Forelimb muscle (tissue), 1 donor: ENCODE measurements at places on chromosomes 3 and 15.

- no peak for DNase-seq
Measured at GRCh38 chr3:172700256-172700655, 10.6 kb downstream of the NCEH1 start.

DNA sequence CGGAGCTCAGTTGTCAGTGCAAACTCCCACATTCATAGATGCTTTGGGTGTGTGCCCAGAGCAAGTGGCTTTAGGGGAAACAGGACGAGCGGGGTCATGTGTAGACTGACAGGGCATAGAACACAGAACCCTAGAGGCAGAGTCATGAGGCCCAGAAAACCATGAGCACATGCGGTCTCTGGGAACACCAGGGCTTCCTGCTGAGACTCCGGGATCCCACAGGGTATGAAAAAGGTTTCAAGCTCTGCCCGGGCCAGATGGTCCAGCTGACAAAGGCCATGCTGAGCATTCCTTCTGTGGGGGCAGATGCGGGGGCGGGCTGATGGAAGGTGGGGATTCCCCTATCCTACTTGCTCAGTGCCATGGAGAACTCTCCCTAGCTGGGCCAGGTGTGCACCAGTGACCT lies 44.8 kb downstream of the ROPN1B start:
- no peak for DNase-seq

- DNase-seq, result no peak
Measured at GRCh38 chr15:101637516-101637915, 14.7 kb downstream of the TM2D3 start.

DNA sequence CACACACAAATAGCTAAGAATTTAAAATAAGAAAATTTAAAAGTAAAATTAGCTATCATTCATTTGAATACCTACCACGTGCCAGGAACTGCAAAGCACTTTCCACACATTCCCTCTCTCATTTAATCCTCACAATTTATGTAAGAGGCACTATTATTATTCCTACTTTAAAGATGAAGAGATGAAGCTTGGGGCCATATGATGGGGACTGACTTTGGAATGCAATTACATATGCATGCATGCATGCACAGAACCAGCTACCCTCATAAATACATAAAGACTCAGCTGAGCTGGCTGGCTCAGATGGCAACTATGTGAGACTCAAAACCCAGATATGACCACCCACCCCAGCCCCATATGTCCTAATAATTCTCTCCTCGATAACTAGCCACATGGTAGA lies 31.7 kb upstream of the THUMPD3 start:
- no peak for DNase-seq

GRCh38 chr3:43503067-43503728 lies 118.6 kb downstream of the ANO10 start:
- DNase-seq, result peak; percentile 11

DNA sequence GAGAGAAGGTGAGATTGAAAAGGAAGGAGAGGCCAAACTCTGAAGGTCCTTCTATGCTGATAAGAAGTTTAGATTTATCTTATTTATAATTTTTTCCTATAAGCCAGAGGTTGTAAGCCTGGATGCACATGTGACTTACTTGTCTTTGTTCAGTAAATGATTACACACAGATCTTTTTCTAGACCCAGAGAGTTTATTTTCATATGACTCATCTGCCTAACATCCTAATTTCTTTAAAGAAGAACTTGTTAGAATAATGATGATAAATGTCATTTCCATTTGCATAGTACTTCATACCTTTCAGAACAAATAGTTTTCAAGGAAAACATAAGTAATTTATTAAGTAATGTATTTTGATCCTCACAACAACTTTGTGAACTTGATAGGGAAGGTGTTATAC lies 434.8 kb upstream of the DPH6 start:
- no peak for DNase-seq

- DNase-seq, result no peak
Measured at GRCh38 chr15:75126864-75127580, 74.7 kb upstream of the C15orf39 start.

DNA sequence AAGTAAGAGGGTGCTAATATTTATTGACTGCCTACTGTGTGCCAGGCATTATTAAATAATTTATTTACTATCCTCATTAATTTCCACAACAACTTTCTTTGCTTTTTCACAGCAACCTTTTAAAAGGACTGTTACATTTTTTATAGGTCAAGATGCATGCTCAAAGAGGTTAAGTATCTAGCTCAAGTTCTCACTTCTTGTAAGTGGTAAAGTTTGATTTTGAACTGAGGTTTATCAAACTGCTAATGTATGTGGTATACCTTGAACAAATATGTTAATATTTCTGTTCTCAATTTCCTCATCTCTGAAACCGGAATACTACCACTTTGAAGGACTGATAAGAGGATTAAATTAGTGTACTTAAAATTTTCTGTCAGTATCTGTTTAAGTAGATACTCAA lies 183.3 kb downstream of the AKAP13 start:
- no peak for DNase-seq

DNA sequence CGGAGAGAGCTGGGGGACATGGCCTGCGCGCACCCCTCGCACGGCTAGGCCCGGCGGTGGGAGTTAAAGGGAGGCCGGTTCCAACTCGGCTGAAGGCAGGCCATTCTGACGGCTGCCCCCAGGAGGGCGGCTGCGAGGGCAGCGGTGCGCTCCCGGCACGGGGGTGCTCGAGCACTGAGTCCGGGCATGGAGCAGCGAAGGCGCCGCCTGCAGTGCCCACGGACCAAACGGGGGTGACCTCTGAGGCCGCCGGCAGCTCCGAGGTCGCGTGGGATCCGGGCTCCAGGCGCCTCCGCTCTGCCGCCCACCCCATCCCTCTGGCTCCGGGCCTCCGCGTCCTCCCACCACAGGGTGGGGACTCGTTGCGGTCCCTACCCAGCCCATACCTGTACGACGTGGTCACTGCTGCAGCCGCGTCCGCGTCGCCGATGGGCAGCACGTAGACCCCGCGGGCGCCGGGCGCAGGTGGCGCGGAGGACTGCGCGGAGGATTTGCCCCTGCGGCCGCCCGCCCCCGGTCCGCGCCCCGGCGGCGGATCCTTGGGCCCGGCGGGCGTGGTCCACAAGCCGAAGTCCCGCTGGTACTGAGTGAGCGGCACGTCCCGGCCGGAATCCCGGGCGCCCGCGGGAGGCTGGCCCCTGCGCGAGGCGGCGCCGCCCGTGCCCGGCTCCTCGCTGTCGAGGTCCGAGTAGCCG lies 469 bp downstream of the MAP6D1 start:
- DNase-seq, result no peak

DNA sequence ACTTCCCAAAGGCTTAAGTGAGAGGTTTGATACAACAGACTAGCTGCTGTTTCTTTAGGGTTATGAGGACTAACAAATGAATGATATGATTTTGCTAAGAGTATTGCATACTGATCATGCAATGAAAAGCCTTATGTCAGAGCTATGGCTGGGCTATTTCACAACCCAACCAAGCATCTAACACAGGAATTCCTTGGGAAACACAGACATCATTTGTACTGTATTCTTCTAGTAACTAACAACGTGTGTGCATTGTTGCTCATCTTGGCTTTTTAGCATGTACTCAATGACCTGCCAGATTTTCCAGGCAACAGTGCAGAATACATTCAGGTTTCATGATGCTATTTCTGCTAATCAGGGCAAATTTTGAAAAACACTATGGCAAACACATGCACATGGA lies 19.3 kb downstream of the PDZRN3 start:
- DNase-seq, result no peak

DNA sequence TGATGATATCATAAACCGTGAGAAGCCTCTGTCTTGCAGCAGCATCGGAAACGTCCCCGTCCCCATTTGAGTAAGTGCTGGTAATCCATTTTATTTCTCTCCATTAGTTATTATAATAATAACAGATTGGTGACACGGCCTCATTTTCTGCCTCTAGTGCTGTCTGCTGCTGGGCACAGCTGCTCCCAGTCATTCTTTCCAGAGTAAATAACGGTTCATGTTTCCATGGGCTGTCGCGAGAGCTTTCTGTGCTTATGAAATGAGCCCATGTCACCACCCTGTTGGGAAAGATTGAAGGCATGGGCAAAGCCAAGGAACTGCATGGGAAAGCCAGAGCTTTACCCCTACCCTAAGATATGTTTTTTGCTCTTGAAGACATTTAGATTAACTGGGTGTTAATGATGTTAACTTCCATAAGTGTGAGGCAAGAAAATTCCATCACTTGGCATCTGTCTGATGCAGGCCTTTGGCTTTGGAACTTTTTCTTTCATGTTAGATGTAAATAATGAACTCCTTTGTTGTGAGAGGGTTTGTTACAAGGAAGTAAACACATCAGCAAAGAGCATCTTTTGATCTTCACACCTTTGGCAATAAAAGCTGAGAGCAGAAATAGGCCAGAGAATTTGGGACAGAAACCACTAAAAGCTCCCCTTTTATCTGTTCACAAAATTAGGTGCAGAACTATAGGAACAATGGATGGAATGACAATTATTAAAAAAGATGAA lies 141.8 kb downstream of the FILIP1L start:
- no peak for DNase-seq

GRCh38 chr3:192848371-192849233 lies 69.1 kb downstream of the MB21D2 start:
- DNase-seq, result no peak

GRCh38 chr3:159620281-159620680 lies 368.4 kb upstream of the IL12A start:
- DNase-seq, result no peak

- DNase-seq, result no peak
Measured at GRCh38 chr15:52193791-52194190, 2.6 kb upstream of the GNB5 start.

DNA sequence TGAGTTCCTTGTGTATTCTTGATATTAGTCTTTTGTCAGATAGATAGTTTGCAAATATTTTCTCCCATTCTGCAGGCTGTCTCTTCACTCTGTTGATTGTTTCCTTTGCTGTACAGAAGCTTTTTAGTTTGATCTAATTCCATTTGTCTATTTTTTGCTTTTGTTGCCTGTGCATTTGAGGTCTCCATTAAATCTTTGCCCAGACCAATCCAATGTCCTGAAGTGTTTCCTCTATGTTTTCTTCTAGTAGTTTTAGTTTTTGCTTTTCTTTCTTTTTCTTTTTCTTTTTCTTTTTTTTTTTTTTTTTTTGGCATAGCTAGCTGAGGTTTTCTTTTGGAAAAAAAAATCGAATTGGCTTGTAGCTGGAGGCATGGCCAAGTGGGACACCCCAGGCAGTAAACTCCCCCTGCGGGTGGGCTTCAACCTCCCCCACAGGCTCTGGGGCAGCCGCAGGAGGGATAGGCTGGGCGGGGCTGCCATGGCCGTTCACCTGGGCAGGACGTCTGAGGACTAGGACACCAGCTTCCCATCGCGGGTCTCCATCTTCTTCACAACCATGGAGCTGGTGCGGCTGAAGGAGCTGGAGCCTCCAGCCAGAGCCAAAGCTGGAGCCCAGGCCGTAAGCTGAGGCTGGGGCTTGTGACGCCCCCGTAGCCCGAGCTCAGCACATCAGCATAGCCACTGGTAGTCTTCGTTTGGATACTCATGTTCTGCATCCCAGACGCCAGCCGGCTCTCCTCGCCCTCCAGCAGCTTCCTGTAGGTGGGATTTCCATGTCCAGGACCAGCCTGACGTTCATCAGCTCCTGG lies 16.2 kb upstream of the PSTPIP1 start:
- no peak for DNase-seq

GRCh38 chr3:128470134-128470899 lies 3.6 kb upstream of the DNAJB8 start:
- DNase-seq, result no peak

DNA sequence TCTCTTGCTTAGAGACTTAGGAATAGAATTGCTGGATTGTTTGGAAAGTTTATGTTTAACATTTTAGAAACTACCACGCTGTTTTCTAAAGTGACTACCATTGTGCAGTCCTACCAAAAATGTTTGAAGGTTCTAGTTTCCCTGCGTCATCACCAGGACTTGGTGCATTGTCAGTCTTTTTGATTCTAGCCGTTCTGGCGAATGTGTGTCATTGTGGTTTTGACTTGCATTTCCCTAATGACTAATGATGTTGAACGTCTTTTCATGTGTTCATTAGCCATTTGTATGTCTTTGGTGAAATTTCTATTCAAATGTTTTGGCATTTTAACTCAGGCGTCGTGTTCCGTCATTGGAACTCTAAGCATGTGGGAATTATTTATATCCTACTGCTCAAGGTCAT lies 58.0 kb downstream of the CHD2 start:
- DNase-seq, result no peak

DNA sequence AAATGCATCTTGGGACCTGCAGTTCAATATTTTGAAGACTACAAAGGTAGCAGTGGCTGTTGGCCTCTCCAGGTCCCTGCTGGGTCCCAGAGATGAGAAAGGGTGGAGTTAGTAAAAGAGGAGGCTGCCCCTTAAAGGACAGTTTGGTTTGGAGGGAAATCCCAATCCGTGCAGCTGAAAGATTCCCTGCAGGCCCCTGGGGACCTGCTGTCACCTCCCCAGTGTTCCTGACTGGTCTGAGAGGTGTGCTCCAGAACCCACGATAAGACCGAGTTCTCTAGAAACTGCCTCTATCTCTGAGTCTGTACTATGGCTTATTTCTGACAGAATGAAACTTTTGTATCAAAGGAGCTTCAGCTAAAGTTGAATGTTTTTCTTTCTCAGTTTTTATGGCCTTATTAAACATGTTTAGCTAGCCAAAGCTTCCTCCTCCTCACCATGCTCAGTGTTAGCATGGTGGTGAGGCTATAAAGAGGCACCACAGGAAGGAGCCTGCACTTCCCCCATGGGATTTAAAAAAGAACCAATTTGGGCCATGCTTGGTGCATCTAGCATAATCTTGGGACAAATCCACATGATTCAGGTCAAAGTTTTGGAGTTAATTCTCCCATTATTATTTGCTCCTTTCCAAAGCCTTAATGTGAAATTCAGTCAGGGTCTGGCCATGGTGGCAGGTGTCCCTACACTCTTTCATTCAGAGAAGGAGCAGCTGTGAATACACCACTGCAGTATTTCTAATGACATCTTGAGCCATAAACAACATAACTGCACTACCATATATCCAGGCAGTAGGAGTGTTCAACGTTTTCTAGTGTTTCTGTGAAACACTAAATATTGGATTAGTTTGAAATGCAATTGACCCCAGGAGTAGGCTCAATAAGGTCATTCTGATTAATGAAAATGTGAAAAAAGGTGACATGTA lies 74.4 kb downstream of the ATP1B3 start:
- no peak for DNase-seq

GRCh38 chr3:137738710-137739109 lies 25.4 kb upstream of the SOX14 start:
- DNase-seq, result no peak

DNA sequence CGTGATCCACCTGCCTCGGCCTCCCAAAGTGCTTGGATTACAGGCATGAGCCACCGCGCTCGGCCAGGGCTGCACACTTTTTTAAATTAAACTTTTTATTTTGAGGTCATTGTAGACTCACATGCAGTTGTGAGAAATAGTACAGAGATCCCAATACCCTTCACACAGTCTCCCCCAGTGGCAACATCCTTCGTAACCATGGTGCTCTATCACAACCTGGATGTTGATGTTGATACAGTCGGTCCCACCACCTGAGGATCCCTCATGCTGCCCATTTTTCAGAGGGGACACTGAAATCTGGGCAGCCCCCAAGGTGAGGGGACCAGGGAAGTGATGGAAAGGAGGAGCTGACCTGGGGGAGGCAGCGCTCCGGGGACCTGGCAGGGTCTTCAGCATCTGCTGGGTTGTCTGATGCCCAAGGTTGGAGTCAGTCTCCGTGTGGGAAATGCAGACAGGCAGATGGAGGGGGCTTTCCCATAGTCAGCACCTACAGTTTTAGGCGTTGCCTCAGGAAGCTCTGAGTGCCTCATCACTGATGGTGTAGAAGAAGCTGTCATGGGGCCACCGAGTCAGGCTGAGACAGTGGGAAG lies 17.1 kb downstream of the FAH start:
- no peak for DNase-seq

- no peak for DNase-seq
Measured at GRCh38 chr3:154071146-154071545, 50.0 kb upstream of the ARHGEF26 start.

GRCh38 chr15:89870006-89870405 lies 23.8 kb downstream of the AP3S2 start:
- DNase-seq, result no peak
